ENCODE measurements at places on chromosomes 2 and 18. TPM values are rescaled to one million over a fixed set of nuclear protein-coding genes. Genes with fewer than 3 reads are reported as not detected.

GRCh38 chr2:225616372-225616771 lies 216.9 kb downstream of the NYAP2 start:
- DNase-seq: no peak

GRCh38 chr2:109305490-109306167 lies 176.6 kb downstream of the SH3RF3 start:
- no peak for DNase-seq

GRCh38 chr2:98445683-98446581 lies 1.3 kb downstream of the INPP4A start:
- DNase-seq: peak; percentile 52

GRCh38 chr18:77003316-77003715 lies 129.3 kb downstream of the MBP start:
- DNase-seq: no peak

DNA sequence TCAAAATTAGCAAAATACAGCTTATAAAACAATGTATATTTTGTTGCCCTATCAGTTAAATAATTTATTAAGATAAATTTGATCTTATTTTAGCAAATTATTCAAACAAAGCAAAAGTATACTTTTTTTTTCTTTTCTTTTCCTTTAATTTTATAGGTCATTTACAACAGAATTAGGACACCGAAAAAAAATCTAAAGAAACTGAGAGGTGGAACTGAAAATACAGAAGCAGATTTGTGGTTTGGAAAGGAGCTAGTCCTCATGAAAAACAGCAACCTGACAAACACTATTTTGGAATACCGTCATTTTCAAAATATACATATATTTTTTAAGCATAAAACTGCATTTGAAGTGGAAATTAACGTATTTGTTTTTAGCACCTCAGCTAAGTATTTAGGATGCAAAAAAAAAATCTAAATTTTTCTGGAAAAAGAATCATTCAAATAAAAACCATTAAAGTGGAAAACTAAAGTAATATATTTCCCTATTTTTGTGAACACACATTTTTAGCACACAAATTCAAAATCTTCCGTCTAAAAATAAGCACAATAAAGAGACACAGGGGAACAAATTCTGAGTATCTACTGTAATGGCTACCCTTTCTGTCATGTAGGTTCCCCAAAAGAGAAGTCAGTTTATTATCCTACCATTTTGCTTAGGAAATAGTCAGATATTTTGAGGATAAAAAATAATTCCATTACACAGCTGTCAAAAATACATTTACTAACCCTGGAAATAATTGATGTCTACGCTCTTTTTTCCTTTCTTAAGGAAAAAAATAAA lies 2.7 kb downstream of the CCDC88A start:
- DNase-seq: no peak

GRCh38 chr2:610491-610890 lies 66.7 kb downstream of the TMEM18 start:
- DNase-seq: no peak

- DNase-seq: no peak
Observed at GRCh38 chr2:24337890-24338289, 22.4 kb downstream of the ITSN2 start.

- peak; percentile 71 for DNase-seq
Observed at GRCh38 chr2:47272031-47272864, 117.1 kb upstream of the STPG4 start.

DNA sequence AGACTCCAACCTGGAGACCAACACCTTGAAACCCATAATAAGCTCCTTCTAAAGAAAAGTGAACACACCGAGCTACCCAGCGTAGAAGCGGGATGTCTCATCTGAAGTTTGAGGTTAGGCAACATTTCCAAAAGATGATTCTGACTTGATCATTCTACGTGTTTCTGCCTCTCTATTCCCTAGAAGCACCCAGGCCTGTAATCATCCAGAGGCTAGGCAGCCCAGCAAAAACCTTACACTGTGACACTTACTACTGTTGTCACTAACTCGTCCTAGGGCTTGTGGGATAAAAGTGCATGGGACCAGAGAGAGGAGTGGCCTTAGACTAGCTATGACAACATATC lies 1.4 kb downstream of the ZBTB14 start:
- DNase-seq: no peak

DNA sequence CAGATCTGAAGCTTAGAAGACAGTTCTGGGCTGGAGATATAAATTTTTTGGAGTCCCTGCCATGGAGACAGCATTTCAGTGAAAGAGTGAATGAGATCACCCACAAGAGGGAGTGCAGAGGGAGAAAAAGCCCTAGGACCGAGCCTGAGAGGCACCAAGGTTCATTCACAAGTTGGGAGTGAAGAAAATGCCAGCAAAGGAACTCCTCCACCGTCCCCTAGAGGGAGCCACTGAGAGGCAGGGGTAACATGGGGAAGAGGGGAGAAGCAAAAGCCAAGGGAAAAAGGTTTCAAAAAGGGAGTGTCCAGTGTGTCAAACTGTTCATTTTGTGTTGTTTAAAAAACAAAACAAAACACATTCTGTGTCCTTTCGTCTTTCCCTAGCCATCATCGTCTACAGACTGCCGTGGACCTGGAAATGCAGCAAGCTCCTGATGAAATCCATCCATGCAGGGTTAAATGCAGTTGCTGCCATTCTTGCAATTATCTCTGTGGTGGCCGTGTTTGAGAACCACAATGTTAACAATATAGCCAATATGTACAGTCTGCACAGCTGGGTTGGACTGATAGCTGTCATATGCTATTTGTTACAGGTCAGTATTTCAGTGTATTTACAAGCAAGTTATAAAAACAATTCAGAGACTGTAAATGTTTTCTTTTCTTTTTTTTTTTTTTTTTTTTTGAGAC lies 19.1 kb downstream of the CYBRD1 start:
- DNase-seq: peak; percentile 13

DNA sequence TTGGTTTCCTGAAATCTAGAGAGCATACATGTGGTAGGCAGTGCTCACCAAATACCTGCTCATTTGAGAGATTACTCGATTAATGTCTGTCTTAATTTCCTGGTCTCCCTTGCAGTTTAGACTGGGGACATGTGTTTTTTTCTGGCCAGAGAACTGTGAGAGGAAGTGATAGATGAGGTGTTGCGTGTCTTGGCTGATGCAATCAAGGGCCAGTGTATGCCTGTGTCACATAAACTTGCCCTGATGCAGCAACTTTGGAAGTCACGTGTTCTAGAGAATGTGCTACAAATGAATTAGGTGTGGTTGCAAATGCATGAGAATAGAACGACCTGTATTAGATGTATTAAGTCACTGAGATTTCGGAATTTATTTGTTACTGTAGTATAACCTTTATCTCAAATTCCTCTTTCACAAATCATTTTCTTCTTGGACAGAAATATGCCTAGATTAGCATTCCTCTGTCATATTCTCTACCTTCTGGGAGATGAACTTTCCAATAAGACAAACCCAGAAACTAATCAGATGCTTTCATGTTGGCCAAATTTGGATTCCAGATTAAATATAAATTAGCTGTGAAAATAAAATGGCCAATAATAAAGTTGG lies 9.9 kb upstream of the IL1A start:
- DNase-seq: peak; percentile 25

DNA sequence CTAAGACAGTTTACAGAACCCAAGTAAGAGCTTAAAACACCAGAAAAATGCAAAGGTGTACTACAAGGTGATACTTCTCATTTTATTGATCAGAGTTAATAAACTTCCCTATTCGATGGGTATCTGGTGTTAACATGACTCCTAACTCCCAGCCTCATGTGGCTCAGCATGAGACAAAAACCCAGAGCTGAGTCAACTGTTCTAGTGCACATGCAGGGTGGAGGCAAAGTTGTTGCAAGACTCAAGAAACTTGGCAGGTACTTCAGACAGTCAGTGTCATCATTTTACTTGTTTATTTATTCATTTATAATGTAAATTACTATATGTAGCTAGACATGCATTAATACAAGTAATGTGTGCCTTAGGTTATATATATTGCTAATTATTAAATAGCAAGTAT lies 216.6 kb upstream of the DSEL start:
- no peak for DNase-seq

- DNase-seq: no peak
Observed at GRCh38 chr2:18961991-18962421, 372.6 kb upstream of the NT5C1B start.

- no peak for DNase-seq
Observed at GRCh38 chr2:41736586-41736985, 311.2 kb upstream of the PKDCC start.

DNA sequence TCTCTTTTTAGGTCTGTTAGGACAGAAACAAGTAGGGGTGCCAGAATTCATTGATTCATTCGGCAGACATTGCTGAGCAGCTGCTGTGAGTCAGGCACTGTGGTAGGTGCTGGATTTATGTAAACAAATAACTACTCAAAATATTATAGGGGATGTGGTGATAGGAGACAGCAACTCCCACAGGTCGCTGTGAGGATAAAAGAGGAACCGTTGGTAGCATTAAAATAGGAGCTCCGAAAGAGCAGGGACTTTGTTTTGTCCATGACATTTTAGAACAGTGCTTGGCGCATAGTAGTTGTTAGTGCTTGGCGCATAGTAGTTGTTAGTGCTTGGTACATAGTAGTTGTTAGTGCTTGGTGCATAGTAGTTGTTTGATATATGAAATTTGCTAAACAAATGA lies 29.2 kb downstream of the ATP6V1C2 start:
- DNase-seq: no peak

GRCh38 chr2:202023904-202024266 lies 9.8 kb upstream of the FZD7 start:
- no peak for DNase-seq

Gene REG3A
- total RNA-seq: not detected

Gene XDH
- not detected for total RNA-seq

Gene SCTR
- not detected for total RNA-seq

Gene SCYGR4
- not detected for total RNA-seq

Gene SPATA3
- total RNA-seq: not detected

Gene CAPN14
- not detected for total RNA-seq

Gene IL1RN
- total RNA-seq: 36.6 TPM

Gene FARP2
- total RNA-seq: 31.6 TPM

Gene CCDC88A
- total RNA-seq: 26.4 TPM

Gene GALR1
- total RNA-seq: not detected

Gene GKN2
- total RNA-seq: not detected
